ENCODE measurements at places on chromosomes 16 and 17.

DNA sequence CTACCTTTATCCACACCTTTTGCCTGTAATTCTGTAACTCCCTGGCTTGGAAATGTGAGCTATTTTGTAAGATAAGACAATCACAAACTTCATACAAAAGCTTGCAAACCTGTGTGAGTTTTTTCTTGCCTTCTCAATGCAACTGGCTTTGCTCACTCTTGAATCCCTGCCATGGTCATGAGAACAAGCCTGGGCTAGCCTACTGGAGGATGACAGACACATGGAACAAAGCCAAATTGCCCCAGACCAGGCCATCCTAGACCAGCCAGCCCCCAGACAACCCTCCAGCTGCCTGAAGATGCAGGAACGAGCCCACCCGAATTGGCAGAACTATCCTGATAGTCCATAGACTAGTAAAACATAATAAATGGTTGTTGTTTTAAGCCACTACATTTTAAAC is 466.6 kb upstream of the ERCC4 start:
- DNase-seq, result no peak

DNA sequence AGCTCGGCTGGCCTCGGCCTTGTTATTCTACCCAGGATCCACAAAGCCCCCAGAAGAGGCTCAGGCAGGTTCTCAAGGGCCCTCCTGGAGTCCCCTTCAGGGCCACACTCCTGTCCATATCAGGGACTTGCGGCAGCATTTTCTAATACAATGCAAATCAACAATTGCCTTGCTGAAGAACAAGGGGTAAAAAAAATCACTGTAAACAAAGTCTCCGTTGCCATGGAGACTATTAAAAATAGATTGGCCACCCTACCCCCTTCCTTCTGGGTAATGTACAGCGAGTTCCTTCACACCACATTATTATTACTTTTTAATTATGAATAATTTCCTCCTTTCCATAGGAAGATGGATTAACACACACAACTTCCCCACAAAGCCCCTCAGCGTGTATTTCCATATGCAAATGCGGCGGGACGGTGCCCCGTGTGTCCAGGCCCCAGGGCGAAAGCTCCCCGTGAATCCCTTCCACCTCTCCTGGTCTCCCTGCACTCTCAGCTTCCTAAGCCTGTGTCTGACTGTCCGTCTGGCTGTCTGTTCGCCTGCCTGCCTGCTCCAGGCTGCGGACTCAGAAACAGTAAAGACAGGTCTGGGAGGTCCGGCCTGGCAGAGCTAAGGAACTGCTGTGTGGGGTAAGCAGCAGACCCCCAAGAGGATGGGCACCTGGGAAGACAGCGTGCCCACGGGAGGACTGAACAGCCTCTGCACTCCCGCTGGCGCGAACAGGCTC is 196.6 kb downstream of the RBFOX3 start:
- no peak for DNase-seq

DNA sequence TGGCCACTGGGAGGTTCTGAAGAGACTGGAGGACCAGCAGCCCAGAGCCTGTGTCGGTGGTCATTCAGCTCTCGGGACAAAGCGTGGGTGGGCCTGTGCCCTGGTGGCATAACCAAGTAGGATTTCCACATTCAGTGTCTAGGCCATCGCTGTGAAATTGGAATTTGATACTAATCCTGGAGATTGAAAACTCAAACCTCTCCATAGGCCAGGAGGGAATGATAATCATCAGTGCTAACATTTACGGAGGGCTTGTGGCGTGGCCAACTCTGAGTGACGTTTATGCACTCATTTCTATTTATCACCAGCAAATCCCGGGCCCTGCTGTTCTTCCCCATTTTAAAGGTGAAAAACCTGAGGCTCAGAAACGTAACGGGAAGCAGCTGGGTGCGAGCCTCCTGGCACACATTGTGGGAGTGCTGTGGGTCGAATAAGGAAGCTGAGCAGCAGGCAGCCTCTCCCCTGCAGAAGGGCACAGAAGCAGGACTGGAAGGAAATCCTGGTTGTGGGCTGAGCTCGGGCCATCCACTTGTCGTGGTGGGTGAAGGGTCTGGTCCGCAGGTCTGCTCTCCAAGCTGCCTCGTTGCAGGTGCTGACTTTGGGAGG is 33.1 kb downstream of the RAI1 start:
- DNase-seq, result no peak

DNA sequence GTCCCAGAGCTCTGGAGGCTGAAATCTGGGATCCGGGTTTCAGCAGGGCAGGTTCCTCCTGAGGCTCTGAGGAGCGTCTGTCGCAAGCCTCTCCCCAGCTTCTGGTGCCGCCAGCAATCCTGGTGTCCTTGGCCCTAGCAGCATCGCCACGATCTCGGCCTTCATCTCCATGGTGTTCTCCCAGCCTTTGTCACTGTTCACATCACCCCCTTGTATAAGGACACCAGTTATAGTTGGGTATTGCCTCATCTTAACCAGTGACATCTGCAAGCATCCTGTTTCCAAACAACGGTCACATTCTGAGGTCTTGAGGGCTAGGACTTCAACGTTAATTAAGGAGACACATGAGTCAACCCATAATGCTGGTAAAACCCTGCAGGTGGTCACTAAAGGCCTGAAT is 2.8 kb upstream of the PPP1R27 start:
- peak; percentile 48 for DNase-seq

DNA sequence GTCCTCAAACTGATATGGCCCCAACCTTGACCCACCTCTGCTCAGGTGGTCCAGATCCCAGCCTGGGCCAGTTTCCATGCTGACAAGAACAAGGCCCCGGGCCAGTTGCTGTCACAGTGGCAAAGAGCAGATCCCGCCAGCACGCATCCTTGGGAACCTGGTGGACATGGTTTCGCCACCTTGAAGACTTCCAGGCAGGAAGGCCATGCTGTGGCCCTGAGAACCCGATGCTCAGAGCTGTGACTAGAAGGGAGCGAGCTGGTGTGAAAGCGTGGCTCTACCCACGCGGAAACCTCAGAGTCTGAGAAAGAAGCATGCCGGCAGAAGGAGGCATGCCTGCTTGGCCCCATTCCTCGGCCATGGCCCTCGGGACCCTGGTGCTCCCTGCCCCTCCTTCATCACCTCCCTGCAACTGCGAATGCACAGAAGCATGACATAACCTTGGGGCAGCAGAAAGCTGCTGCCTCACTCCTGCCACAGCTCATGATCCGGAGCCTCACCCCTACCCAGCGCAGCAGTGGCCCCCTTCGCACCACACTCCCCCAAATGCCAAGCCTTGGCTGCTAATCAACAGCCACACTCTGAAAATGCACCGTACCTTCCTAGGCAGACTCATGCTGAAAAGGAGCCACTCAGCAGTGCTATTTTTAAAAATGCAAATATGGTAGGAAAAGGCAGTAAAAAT is 33.2 kb downstream of the UBE2O start:
- DNase-seq, result no peak

- no peak for DNase-seq
Measured at GRCh38 chr17:11304568-11304967, 63.6 kb downstream of the SHISA6 start.

DNA sequence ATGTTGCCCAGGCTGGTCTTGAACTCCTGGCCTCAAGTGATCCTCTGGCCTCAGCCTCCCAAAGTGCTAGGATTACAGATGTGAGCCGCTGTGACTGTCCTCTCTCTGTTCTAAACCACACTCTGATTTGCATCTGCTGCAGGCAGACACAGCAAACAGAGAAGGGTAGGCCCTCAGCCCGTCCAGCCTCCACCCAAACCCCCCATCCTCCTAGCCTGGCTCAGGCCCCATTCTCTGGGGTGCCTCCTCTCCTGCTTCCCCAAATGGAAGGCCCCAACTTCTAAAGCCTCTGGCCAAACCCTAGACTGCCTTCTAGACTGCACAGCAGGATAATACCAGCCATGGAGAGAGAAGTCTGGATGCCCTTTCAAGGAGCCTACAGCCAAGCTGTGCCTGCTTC is 4.1 kb upstream of the GFAP start:
- DNase-seq, result no peak

DNA sequence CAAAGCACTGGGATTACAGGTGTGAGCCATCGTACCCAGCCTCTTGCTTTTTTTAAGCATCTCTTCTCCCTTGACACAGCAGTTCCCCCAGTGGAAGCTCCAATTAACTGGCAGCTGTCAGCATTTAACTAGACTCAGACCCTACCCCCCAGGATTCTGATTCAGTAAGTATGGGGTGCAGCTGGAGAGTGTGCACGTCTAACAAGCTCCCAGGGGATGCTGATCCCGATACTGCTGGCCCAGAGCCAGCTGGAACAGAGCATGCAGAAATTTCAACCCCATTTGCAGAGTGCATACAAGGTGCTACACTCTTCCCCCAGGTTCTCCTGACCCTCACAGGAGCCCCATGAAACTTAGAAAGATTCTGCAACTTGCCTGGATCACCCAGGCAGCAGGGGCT is 27.7 kb upstream of the BCO1 start:
- no peak for DNase-seq

DNA sequence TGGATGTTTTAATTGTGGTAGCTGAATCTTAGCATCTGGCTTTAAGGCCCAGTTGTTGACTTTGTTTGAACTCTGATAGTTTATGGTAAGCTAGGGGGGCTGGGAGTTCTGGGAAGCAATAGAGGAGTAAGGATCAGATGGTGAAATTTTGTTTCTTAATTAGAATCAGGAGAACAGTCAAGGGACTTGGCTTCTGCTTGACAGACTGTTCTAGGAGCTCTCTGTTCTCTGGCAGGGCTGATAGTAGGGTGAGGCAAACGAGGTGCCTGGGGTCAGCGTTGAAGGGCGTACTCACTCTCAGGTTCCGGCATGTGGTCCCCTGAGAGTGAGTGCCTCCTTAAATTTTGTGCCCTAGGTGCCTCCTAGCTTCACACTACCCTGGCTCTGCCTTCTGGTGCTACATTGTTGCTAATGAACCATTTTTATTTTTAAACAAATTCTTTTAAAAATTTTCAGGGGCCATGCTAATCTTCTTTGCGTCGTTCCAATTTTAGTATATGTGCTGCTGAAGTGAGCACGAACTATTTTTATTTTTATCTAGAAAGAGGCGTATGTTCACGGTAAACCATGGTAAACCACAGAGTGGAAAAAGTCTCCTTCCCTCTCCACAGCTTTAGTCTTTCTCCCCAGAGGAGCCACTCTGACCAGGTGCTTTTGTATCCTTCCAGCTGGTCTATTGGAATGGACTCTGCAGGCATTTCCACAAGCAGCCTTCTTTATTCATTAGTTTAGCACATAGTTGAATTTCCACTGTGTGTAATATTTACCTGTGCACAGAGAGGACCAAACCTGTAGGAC is 19.7 kb downstream of the SLC7A6 start:
- peak; percentile 31 for DNase-seq

DNA sequence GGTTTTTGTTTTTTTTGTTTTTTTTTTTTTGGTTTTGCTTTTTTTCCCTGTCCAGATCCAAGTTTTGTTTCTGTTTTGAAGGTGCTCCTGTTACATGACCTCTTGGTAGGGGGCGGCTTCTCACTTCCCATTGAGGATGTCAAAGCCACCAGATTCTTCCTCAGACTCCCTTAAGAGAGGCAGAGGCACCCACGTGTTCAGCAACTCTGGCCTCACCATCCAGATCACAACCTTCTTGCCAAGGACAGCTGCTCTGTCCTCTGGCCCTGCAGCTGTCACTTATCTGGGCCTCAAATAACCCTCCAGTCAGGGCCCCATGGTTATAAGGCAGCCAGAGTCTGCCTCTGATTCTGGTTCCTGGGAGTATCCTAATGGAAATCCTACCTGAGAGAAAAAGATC is 208.5 kb downstream of the STX8 start:
- no peak for DNase-seq

DNA sequence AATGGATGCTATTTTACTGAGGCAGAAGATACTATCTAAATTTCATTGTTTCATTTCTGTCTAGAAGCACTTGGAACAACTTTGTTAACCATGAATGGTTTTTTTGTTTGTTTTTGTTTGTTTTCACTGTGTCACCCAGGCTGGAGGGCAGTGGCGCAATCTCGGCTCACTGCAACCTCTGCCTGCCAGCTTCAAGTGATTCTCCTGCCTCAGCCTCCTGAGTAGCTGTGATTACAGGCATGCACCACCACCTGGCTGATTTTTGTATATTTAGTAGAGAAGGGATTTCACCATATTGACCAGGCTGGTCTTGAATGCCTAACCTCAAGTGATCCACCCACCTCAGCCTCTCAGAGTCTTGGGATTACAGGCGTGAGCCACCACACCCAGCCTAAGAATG is 40.5 kb downstream of the ABHD15 start:
- no peak for DNase-seq

DNA sequence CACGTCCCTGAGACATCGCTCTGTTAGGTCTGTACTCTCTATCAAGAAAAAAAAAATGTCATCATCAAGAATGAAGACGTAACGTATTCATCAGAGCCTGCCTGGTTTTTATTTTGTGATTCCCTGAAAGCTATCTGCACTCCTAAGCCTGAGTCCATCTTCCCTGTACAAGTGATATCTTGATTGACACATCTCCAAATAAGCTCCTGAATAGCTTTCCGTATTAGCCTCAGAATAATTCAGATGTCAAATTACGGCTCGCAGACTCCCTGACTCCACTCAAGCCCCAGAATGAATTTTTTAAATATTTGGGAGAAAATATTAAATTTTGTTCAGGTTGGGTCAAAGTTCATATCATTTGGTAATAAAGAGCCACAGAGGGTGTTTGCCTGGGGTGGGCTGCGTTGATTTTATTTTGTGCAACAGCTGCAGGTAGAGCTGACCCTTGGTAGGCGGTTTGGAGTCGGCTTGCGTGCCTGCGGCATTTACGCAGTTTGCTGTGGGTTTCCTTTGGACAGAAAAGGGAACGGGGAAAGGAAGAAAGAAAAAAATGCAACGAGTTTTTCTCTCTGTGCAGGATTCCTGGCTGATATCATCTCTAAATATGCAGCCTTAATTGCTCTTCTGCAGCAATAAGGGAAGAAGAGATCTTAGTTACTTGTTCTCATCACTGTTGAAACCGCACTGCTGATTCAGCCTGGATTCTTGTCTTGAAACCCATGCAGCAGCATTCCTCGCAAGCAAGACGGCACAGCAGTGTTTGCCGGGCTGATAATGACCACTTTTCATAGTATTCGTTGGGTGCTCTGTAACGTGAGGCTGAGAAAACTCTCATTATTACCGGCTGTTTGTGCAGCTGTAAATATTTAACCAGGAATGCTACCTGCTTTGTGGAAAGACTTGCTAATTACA is 114.7 kb downstream of the IRX3 start:
- DNase-seq, result no peak

DNA sequence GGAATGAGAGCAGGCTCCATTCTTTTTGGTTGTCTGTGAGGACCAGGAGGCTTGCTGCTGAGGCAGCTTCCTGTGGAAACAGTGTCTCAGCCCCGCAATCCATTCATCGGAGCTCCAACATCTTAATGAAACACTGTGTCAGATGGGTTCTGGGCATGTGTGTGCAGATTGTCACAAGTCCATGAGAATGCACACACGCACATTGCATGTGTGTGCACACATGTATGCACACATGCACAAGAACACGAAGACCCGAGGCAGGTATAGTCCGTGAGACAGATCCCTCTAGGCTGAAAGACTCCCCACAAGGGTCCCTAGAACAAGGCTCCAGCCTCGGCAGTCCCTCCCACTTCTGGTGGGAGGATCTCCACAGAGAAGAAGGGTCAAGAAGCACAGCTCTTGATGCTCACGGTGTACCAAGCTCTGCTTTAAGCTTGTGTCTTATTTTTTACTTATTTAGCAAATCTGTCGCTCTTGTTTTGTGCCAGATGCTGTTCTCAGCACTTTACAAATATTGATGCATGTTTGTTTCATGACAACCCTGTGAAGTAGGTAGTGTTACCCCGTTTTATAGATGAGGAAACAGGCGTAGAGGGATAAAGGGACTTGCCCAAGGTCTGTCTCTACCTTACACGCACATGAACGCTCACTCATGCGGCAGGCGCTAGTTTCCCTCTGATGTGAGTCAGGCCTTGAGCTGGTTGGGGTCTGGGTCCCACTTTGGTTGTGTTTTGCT is 213.1 kb downstream of the SEC14L1 start:
- DNase-seq, result no peak

All from AG08395 (cell line).